Stimulated activated CD8-positive, alpha-beta memory T cell treated with anti-CD3 and anti-CD28 coated beads, Interleukin-4, amount 100 ng/mL, for 1 hour (primary cell): ENCODE measurements at places on chromosomes 3 and 15.

- no peak for DNase-seq
Observed at GRCh38 chr15:70717237-70717793, 46.0 kb downstream of the UACA start.

GRCh38 chr3:9501226-9501625 lies 52.4 kb downstream of the LHFPL4 start:
- no peak for DNase-seq

- DNase-seq, result no peak
Observed at GRCh38 chr3:102329066-102329465, 105.7 kb upstream of the ZPLD1 start.

GRCh38 chr15:98800437-98801233 lies 152.3 kb downstream of the IGF1R start:
- no peak for DNase-seq
